ENCODE measurements at places on chromosomes 1 and 21.

DNA sequence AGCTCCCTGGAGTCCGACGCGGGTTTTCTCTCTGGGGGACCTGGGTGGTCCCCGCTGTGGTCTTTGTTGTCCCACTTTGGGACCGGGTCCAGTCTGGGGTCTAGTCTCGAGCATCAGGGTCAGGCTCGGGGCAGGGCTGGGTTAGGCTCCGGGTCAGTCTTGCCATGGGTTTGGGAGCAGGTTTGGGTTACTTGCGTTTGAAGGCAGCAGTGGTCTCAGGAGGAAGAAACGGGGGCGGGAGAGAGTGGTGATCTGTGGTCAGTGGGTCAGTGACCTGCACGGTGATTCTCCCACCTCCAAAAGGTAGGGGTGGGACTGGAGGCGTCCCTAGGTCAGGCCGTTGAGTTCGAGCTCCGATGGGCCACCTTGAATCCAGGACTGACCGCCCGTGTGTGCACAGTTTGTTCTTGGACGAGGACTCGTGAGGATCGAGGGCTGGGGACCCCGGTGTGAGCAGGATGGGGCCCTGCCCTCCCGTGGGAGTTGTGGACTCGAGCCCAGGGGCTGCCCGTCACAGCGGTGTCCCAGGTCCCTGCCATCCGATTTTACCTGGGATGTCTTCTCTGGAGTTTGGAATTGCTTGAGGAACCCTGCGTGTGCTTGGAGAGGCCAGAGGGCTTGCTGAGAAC is 2.3 kb downstream of the B3GALT6 start:
- DNase-seq, result no peak

GRCh38 chr1:89125913-89126580 is at the start of gene GBP2:
Gene GBP2, minus strand, starts transcription at chr1:89126114. Its CDS starts 4,148 bp downstream, at chr1:89121966.
- peak; percentile 74 for DNase-seq

GRCh38 chr1:26692211-26692792 is 3.5 kb upstream of the ARID1A start:
- peak; percentile 92 for DNase-seq

DNA sequence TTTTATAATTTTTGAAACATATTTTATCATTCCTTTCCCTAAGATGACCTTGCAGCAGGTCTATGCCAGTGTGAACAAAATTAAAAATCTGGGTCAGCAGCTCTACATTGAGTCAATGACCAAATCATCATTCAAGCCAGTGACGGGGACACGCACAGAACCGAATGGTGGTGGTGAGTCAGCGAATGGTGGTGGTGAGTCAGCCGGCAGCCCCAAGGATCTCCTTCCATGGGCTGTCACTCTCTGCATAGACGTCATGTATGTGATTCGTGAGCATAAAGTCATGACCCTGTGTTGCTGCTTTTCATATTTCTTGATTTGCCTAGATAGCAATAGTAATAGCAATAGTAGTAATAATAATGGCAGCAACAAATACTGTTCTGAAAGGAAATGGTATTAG is 26.3 kb downstream of the PER3 start:
- peak; percentile 37 for DNase-seq

DNA sequence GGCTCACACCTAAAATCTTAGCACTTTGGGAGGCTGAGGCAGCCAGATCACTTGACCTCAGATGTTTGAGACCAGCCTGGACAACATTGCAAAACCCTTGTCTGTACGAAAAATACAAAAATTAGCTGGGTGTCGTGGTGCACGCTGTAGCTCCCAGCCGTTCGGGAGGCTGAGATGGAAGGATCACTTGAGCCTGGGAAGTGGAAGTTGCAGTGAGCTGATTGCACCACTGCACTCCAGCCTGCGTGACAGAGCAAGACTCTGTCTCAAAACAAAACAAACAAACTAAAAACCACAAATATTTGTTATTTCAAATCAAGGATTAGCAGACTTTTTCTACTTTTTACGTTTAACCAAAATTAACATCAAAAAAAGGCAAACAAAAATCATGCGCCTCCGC is 31.3 kb downstream of the INKA2 start:
- peak; percentile 90 for DNase-seq

- DNase-seq, result no peak
These were observed 13.3 kb downstream of the GPR157 start for GRCh38 chr1:9115351-9116205.

GRCh38 chr1:150288822-150289221 is 4.8 kb upstream of the MRPS21 start:
- no peak for DNase-seq

DNA sequence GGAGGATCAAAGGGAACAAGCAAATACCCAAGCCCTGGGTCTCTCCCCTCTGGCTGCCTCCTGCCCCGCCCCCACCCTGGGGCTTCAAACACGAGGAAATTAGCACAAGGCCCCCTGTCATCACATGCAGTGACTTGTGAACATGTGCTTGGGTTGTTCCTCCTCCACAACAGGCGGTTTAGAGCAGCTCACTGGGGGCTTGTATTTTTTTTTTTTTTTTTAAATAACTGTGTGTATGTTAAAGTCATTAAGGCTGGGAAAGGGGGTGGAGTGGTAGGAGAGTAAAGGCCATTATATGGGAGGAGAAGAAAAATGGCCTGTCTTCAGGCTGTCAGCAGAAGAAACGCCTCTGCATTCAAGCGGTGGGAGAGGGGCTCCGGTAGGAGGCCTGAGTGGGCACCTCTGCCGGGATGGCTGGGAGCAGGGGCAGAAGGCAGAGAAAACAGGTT is 64.2 kb downstream of the PLXNA2 start:
- no peak for DNase-seq

DNA sequence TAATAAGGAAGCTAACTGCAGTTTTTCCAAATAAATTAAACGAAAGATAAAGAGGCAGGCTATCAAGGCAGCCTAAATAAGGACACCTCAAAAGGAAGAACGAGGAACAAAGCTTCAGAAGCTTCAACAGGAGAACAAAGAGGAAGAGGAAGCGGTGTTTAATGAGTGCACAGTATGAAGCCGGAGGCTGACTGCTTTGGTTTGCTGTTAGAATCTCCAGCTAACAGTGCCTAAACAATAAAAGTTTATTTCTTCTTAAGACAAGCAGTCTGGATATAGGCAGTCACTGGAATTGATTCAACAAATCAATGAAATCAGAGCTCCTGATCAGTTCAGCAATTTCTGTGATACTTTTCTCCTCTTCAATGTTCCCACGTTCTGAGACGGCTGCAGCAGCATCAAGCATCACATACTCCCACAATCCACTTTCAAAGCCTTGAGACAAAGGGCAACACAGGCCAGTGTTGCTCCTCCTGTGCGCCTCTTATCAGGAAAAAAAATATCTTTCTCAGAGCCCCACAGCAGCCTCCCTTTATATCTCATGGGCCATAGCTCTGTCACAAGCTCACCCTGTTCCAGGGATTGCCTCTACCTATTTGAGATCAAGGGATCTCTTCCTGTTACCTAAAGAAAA is 365.6 kb upstream of the ST6GALNAC5 start:
- no peak for DNase-seq

- no peak for DNase-seq
These were observed 3.0 kb downstream of the MORC3 start for GRCh38 chr21:36323032-36323431.

DNA sequence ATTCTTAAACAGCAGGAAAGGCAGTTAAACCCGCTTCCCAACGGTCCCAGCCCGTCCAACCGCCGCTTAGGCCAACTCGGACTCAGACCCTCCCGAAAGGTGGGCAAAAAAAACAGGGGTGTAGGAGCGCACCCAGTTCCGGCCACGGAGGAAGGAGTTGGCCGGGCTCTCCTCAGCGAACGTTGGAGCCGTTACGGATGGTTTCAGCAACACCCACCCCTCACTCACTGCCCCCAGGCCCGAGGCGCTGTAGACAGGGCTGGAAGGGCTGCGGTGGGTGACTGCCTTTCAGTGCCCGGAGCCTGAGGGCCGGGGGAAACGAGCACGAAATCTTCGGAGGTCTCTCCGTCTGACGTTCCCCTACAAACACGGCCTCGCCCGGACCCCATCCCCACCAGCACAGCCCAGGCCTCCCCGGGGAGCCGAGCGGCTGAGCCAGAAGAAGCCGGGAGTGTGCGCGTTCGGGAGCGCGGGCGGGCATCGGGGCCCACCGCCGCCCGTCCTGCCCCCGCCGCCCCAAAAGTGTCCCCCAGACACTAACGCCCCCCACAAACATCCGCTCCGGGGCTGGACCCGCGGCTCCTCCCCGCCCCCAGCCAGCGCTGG is 1.3 kb downstream of the KDM5B start:
- DNase-seq, result no peak

DNA sequence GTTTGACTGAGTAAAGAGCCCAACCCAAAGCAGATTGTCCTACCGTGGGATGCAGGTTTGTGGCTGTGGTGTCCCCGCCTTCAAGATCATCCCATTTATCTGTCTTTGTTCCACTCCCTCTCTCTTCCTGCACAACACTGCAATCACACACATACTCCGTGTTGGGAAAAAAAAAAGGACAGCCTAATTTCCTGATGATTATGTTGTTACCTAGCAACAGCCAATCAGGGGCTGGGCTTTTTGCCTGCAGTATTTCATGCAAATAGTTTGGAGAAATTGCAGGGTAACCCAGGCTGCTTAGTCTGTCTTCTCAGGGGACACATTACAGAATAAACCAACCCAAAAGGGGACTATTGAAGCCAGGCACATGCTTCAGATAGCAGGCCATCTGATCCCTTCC is 38.3 kb downstream of the PHC2 start:
- no peak for DNase-seq

- no peak for DNase-seq
These were observed 821 bp downstream of the PHC2 start for GRCh38 chr1:33429856-33430691.

GRCh38 chr1:177392336-177392735 is 221.6 kb downstream of the BRINP2 start:
- no peak for DNase-seq

GRCh38 chr1:2408456-2408855 is 3.9 kb downstream of the PEX10 start:
- no peak for DNase-seq

- DNase-seq, result no peak
These were observed 23.4 kb upstream of the EDN2 start for GRCh38 chr1:41507836-41508235.

DNA sequence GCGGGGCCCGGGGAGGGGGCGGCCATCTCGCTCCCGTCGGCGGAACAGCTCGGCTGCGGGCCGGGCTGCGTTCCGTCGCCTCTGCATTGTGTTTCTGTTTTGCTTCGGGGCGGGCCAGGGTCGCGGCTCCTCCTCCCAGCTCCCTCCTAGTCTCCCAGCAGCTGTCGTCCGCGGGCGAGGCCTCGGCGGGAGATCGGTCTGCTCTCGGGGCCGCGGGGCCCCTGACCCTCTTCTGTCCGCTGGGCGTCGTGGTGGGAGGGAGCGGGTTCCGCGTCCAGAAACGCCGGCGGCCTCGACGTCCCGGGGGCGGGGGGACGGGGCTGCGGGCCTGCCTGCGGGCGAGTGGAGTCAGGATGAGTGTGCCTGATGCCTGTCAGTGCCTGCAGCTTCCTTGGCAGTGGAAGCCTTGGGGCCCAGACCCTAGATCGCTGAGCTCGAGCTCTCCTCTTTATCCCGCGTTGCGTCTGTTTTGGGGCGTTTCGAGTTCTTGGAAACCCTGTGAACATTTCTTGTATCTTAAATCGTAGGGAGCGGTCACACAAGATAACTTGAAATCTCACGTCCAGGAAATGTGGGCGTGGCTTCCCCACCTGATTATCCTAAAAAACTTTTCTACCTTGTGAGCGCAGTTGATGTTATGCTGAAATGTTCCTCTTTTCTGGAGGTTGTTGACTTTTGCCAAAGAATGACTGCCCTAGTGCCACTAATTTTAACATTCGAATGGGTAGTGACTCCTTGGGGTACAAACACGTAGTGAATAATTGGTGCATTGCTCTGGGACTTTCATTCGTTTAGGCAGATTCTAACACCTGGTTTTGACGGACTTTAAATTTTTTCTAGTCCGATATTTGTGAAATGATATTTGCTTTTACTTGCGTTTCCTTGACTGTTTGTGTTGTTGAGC is 676 bp downstream of the MORC3 start:
- peak; percentile 49 for DNase-seq

DNA sequence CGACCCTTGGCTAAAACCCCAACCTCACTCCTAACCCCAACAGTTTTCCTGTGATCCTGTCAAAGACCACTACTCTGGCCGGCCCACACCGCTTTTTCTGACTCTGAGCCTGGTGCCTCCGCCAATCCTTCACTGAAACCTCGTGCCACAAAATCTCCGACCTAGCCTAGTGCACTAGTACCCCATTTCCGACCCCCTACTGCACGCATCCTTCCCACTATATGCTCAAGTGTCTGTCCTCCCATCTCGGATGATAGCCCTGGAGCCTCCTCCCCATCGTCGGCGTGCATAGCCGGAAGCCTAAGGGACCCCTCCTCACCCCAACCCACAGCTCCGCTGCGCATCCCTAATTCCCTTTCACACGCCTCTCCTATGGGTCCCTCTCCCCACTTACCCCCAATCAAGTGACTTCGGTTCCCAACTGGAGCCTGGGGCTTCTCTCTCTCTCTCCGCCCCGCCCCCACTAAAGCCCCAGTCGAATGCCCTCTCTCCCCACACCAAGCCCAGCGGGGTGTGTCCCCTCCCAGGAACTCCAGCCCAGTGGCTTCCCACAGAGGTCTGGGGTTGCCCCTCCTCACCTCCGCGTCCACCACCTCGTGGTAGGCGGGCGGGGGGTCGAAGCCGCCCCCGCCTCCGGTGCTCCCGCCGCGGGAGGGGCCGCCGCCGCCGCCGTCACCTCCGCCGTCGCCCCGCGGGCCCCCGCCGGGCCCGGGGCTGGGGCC is 791 bp downstream of the USP24 start:
- no peak for DNase-seq

DNA sequence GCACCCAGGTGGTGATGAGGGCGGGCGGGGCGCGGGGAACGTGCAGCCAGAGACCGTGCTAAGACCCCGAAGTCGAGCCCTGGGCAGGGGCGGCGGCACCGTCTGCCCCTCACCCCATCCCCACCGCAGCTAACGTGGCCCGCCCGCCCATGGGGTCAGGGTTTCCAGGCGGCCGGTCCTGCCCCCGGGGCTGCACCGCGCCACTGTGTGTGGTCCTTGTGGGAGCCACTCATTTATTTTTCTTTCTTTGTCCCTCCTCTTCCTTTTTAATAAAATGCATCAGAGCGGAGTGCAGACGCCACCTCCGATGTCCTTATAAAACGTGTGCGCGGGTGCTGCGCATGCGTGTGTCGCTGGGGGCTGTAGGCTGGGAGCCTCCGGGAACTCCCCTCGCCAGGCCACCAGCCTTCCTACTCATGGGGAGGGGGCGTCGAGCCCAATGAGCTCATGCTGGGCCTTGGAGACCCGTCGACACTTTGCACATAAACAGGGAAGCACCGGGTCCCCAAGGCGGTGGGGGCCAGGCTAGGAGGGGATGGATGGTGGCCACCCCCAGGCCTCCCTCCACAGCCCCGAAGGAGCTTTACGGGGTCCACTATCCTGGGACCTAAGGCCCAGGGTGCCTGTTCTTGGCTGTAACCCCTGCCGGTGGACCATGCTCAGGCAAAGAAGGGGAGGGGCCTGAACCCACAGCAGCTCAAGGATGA is 59.9 kb downstream of the WNT9A start:
- no peak for DNase-seq

DNA sequence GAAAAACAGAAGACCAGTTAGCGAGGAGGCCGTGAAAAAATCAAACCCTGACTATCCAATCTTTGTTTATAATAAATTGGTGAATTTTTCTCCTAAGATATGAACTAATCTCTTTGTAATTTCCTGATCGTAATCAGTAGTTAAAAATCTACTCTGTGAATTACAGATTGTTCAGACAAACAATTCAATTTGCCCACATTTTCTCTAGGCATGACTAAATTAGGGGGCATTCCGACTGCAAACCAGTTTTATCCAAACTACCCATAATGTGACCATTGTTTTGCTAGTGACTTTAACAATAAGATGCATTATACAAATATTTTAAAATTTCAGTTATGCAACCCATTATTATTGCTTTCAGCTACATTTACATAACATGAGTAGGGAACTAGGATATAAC is 546.9 kb upstream of the ADAMTS5 start:
- no peak for DNase-seq

- DNase-seq, result no peak
These were observed 24.2 kb upstream of the C1orf174 start for GRCh38 chr1:3924186-3924824.
